Lung (tissue), 17 donors: ENCODE measurements at places on chromosomes 1 and 21. TPM values are rescaled to one million over a fixed set of nuclear protein-coding genes. Genes with fewer than 3 reads are reported as not detected.
A peak's percentile ranks its signal among the peaks of the same experiment; 100 is the strongest.

GRCh38 chr1:29870621-29871020 lies 634.3 kb downstream of the PTPRU start:
- H3K27ac ChIP-seq = no peak overlapping the region
- H3K4me3 ChIP-seq = no peak overlapping the region
- H3K27me3 ChIP-seq = no peaks in the 10 kb centered on the region
- DNase-seq = no peak
- no peaks in the 10 kb centered on the region for H3K36me3 ChIP-seq

- peaks cover 12% of the 10 kb centered on the region for H3K4me1 ChIP-seq
- peaks cover 5% of the 10 kb centered on the region for H3K36me3 ChIP-seq
- peak overlapping the region; percentile 55 for H3K4me3 ChIP-seq
- no peaks in the 10 kb centered on the region for H3K27me3 ChIP-seq
These were observed 8.3 kb downstream of the SLC27A3 start for GRCh38 chr1:153783233-153784190.

DNA sequence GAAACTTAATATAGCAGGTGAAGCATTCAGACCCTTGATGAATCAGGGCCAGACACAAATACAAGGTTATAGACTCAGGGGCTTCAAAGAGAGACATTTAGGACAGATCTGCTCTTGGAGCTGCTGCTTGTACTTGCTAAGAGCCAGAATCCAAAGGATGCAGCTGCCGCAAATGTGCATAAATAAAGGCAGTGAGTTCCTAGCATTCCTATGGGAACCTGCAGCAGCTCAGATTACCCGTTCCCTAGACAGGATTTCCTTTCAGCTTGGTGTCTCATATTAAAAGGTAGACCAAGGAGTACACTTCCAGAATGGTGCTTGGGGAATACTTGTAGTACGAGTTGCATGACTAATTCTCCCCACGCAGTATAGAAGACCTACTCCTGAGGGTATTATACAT lies 9.7 kb upstream of the LRRC53 start:
- no peak for DNase-seq
- no peaks in the 10 kb centered on the region for H3K36me3 ChIP-seq
- H3K4me1 ChIP-seq = no peaks in the 10 kb centered on the region
- no peak overlapping the region for H3K27ac ChIP-seq
- no peaks in the 10 kb centered on the region for H3K27me3 ChIP-seq

DNA sequence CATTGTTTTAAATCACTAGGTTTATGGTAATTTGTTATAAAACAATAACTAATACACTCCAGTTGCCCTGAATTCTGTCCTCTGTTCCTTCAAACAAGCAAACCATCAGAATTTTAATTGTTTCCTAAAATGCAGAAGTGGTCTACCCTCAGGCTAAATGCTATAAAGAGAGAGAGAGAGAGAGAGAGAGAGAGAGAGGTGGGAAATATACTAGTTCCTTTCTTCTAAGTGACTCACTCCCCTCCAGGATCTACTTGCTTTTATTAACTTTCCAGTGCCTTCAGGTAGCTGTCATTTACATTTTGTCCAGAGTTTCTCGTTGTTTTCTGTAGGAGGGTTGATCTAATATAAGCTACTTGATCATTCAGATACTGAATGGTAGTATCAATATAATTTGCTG lies 26.4 kb downstream of the LRRC53 start:
- H3K4me3 ChIP-seq = no peak overlapping the region
- no peak for DNase-seq
- no peaks in the 10 kb centered on the region for H3K4me1 ChIP-seq
- H3K27me3 ChIP-seq = no peaks in the 10 kb centered on the region
- no peaks in the 10 kb centered on the region for H3K36me3 ChIP-seq
- peak overlapping the region; percentile 11 for H3K27ac ChIP-seq

DNA sequence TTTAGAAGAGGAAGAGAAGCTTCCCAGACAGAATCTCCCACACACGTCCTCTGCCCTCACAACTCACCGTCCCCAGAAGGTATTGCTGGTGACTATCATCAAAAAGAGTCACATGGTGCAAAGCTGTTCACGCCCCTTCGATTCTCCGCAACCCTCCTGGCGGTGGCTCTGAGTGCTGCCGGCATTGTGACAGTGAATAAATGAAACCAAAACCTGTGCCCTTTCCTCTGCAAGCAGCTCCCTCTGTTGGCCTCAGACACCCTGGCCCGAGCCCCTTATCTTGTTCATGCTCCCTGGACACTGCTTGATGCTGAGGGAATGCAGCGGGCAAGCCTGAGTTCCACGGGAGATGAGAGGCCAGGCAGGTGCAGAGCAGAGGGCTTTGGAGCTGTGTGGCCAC lies 510.3 kb downstream of the NPHP4 start:
- H3K36me3 ChIP-seq = no peaks in the 10 kb centered on the region
- no peaks in the 10 kb centered on the region for H3K4me1 ChIP-seq
- no peak for DNase-seq
- H3K27ac ChIP-seq = no peak overlapping the region

- peaks cover 27% of the 10 kb centered on the region for H3K4me1 ChIP-seq
- peak; percentile 91 for DNase-seq
- no peak overlapping the region for H3K4me3 ChIP-seq
- H3K27ac ChIP-seq = peak overlapping the region; percentile 38
- no peaks in the 10 kb centered on the region for H3K27me3 ChIP-seq
- no peaks in the 10 kb centered on the region for H3K36me3 ChIP-seq
These were observed 17.6 kb upstream of the CLIC4 start for GRCh38 chr1:24727501-24728216.

GRCh38 chr1:204650911-204651570 lies 34.5 kb downstream of the LRRN2 start:
- H3K27ac ChIP-seq = no peak overlapping the region
- H3K27me3 ChIP-seq = peaks cover 18% of the 10 kb centered on the region
- no peak for DNase-seq
- no peaks in the 10 kb centered on the region for H3K36me3 ChIP-seq
- no peaks in the 10 kb centered on the region for H3K4me1 ChIP-seq

DNA sequence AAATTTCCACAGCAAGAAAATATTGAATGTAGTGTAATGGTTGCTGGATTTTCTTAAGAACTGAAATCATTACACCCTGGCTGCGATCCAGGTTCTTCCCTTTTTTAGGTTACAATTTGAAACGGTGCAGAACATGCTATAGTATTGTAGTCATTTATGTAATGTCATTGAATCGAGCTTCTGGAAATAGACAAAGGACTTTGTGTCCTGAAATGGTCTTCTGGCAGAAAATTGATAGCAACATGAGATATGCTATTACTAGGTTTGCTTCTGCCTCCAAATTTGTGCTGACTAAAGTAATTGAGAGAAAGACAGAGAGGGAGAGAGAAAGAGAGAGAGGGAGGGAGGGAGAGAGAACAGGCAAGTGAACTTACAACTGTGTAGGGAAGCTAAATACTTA lies 146.2 kb upstream of the NFIA start:
- no peak overlapping the region for H3K4me3 ChIP-seq
- H3K27ac ChIP-seq = no peak overlapping the region
- no peaks in the 10 kb centered on the region for H3K27me3 ChIP-seq

GRCh38 chr1:86191958-86192357 lies 35.4 kb upstream of the COL24A1 start:
- H3K36me3 ChIP-seq = no peaks in the 10 kb centered on the region
- no peaks in the 10 kb centered on the region for H3K27me3 ChIP-seq
- no peaks in the 10 kb centered on the region for H3K4me1 ChIP-seq
- no peak overlapping the region for H3K4me3 ChIP-seq
- peak; percentile 70 for DNase-seq

DNA sequence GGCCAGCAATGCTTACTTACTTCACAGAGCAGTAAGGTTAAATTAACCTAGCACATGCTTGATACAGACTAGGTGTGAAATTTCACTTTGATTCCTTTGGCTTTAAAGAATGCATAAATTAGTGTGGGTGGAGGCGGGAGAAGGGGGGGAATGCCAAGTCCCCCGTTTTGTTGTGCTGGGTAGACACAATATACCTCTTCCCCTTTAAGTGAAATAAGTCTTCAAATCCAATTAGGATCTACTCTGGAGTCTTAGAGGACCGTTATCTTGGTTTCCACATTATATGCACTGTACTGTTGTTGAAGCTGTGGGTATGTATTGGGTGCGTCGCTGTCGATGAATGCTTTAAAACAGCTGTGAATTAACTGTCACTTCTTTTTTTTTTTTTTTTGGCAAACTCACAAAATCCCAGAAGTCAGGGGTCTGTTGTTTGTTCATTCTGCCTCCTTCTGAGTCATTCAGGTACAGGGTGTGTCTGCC lies 1.6 kb upstream of the S1PR1 start:
- H3K27me3 ChIP-seq = no peaks in the 10 kb centered on the region
- no peak for DNase-seq
- H3K36me3 ChIP-seq = peaks cover 14% of the 10 kb centered on the region

- no peak overlapping the region for H3K4me3 ChIP-seq
- H3K4me1 ChIP-seq = no peaks in the 10 kb centered on the region
- DNase-seq = peak; percentile 71
- H3K27me3 ChIP-seq = no peaks in the 10 kb centered on the region
- no peaks in the 10 kb centered on the region for H3K36me3 ChIP-seq
These were observed 3.3 kb upstream of the FCRL6 start for GRCh38 chr1:159798893-159799292.

GRCh38 chr21:46118316-46119143 lies 20.6 kb downstream of the COL6A2 start:
- H3K4me1 ChIP-seq = no peaks in the 10 kb centered on the region
- H3K4me3 ChIP-seq = no peak overlapping the region
- no peaks in the 10 kb centered on the region for H3K27me3 ChIP-seq
- H3K36me3 ChIP-seq = peaks cover 46% of the 10 kb centered on the region
- DNase-seq = peak; percentile 10

DNA sequence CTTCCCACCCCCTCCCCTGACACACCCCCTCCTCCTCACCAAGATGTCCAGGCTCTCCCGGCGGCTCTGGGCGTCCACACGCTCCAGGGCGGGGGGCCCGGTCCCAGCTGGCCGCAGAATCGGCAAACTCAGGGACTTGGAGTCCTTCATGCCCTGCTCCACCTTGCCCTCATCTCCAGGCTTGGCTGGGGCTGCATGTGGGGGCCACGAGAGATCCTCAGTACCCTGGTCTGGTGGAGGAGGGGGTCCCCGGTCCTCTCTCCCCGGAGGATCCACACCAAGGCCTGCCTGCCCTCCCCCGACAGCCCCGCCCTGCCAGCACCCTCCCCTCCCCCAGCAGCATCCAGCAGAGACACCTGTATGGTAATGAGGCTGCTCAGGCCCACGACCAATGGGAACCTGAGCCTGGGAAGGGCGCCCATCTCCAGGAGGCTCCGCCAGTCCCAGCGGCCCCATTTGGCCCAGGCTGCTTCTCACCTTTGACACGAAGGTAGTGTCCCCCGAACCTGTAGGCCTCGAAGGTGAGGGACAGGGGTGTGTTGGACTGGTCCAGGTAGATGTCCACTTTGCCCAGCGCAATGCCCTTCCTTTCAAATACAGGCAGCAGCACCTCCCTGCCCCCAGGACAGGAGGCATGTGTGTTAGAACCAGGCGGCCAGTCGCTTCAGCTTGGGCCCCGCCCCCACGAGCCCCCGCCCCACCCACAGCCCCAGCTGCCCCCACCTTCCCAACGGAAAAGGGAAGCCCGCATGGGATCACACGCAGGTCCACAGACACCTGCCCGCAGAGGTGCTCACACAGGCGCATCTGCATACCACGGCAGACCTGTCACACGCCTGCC lies 8.2 kb upstream of the TNFRSF25 start:
- no peak for DNase-seq
- no peaks in the 10 kb centered on the region for H3K36me3 ChIP-seq
- no peaks in the 10 kb centered on the region for H3K27me3 ChIP-seq

GRCh38 chr1:202164271-202165037 lies 4.1 kb upstream of the PTPN7 start:
- H3K27ac ChIP-seq = no peak overlapping the region
- no peaks in the 10 kb centered on the region for H3K36me3 ChIP-seq
- H3K27me3 ChIP-seq = no peaks in the 10 kb centered on the region
- H3K4me1 ChIP-seq = no peaks in the 10 kb centered on the region

DNA sequence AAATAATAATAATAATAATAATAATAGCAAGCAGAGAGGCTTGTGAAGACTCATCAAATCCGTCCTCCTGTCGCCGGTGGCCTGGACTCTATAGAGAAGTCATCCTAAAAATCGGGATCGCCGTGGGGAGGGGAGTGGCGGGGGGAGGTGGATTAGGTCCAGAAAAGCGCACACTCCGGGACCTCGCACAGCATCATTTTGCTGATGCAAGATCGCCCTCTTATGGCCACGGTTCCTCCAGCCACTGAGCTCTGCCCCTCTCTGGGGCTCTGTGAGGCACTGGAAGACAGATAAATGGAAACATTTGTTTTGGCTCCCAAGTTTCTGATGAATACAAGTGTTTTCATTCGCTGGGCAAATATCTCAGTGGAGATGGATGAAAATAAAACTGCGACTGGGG lies 612.0 kb downstream of the MATN1 start:
- no peak overlapping the region for H3K27ac ChIP-seq
- H3K4me3 ChIP-seq = no peak overlapping the region
- H3K36me3 ChIP-seq = no peaks in the 10 kb centered on the region
- DNase-seq = peak; percentile 66
- no peaks in the 10 kb centered on the region for H3K4me1 ChIP-seq
- H3K27me3 ChIP-seq = peaks cover 29% of the 10 kb centered on the region

DNA sequence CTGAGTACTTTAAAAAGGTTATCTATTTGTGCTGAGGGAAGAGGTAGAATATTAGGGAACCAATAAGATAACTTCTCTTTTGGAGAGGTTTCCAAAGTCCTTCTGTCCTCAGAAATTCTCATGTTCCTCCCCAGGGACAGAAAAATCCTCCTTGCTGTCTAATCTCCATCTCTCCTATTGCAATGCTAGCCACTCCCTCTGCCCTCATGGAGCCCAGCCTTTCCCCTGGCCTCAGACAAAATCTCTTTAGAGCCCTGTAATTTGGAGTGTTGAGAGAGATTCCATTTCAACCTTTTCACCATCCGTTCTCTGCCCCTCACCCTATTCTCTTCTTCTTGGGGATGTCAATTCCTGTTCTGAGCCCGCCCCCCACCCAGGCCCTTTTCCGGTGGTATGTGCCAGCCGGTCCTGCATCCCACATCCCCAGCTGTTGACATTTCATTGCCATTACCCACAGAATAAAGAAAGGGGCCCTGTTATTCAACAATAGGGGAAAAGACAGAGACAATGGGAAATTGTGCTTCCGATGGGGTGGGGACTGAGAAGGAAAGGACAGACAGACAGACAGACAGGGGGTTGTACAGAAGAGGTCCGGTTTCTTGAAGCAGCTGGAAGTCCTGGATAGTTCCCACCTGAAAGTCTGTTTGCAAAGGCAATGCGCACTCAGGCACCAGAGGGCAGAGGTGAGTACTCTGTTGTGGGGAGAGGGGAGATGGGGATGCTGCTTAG lies at the start of gene HAPLN2:
Gene HAPLN2, plus strand, starts transcription at position 563 of the 729 bp plus-strand sequence. CDS start 4,076 bp downstream, outside the sequence.
- no peak within 1 kb of the TSS for H3K4me3 ChIP-seq
- H3K27me3 ChIP-seq = peaks cover 3% of the 10 kb centered on the region
- H3K27ac ChIP-seq = no peak within 1 kb of the TSS
- peaks cover 4% of the 10 kb centered on the region for H3K4me1 ChIP-seq
- DNase-seq = no peak
- no peaks in the 10 kb centered on the region for H3K36me3 ChIP-seq

GRCh38 chr1:12597792-12598191 lies 20.2 kb downstream of the DHRS3 start:
- H3K27ac ChIP-seq = no peak overlapping the region
- H3K4me1 ChIP-seq = peaks cover 13% of the 10 kb centered on the region
- H3K36me3 ChIP-seq = no peaks in the 10 kb centered on the region
- no peak for DNase-seq
- H3K27me3 ChIP-seq = no peaks in the 10 kb centered on the region

RAB25 gene
- 62.7 TPM for total RNA-seq

NEGR1 gene
- 7.3 TPM for total RNA-seq

GUCA2A gene
- total RNA-seq = not detected
